ENCODE measurements at places on chromosomes 4 and X.

DNA sequence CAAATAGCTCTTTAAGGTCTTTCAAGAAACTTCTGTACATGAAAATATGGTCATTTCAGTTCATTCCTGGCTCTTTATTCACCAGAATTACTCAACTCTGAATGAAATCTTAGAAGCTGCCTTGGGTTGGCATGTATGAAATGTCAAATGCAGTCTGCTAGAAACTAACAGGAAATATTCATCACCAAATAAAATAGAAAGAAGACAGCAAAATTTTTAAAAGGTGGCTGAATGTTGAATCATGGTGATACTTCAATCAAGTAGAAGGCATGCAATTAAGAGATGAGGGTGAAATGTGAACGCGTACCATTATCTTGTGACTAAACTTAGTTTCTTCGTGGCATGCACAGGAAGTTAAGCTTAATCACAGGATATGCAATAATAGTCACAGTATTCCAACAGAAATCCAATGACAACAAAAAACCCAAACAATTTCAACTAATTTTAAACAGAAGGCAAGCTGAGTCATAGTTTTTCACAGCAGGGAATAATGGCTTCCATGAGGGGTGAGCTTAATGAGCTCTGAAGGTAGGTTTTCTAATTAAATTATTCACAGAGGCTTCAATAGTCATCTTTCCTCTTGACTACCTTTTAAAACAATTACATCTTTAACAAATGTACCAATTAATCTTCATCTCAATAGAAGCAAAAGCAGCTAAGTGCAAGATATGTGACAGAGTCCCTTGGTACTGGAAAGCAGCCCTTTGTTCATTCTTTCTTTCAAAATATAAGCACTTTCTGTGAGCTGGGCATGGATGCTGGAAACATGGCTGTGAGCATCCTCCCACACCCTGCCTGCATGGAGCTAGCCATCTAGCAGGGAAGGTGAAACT, 44.5 kb downstream of the SCFD2 start:
- DNase-seq = no peak

- DNase-seq = no peak
Measured at GRCh38 chrX:37746951-37747350, 32.9 kb upstream of the CYBB start.

GRCh38 chrX:95728446-95728845, 956.2 kb upstream of the DIAPH2 start:
- no peak for DNase-seq

GRCh38 chr4:70581980-70582379, 10.1 kb upstream of the AMBN start:
- no peak for DNase-seq

DNA sequence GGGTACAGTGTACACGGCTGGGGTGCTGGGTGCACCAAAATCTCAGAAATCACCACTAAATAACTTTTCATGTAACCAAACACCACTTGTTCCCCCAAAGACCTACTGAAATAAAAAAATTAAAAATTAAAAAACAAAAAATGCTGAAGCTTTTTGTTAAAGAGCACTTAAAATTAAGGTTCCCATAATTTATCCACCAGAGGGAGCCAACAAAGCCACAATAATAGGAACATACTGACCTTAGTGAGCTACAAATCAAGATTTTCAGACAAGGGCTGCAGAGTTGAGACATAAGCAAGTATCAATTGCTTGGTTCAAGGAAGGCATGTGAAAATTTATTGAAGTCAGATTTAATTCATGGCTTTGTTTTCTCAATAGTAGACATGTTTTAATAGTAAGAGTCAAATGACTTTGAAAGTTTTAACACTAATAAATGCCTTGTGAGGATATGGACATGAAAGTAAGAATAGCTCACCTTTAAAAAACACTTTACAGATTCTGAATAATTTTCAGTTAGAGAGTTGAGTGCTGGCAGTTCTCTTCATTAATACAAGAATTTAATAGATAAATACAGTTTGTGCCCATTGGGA, 43.0 kb upstream of the SCOC start:
- no peak for DNase-seq

- DNase-seq = no peak
Measured at GRCh38 chr4:102541697-102542096, 40.5 kb downstream of the NFKB1 start.

All from stimulated activated CD8-positive, alpha-beta memory T cell treated with anti-CD3 and anti-CD28 coated beads, Interleukin-4, amount 100 ng/mL, for 1 hour (primary cell).